AG20443 (cell line): ENCODE measurements at places on chromosomes 2 and 18.

DNA sequence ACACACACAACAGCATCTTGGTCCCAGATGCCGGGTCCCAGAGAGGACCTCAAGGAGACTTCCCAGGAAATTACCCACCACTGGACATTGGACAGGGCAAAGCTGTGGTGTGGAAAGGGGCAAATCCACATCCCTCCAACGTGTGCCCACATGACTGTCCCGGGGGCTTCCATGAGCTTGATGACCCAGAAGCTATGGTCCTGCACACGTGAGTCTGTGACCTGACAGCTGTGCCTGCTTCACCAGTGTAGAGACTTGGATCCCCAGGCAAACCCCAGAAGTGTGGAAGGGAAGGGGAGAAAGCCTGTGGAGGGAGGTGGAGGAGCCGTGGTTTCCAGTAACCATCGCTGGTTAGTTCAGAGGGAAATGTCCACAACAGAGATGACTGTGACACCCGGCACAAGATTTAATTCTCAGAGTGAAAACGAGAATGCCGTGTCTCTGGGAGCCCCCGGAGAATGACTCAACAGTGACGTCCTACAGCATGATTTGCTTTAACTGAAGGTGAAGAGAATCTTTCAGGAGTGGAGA lies 19.1 kb upstream of the GPR55 start:
- DNase-seq, result no peak

DNA sequence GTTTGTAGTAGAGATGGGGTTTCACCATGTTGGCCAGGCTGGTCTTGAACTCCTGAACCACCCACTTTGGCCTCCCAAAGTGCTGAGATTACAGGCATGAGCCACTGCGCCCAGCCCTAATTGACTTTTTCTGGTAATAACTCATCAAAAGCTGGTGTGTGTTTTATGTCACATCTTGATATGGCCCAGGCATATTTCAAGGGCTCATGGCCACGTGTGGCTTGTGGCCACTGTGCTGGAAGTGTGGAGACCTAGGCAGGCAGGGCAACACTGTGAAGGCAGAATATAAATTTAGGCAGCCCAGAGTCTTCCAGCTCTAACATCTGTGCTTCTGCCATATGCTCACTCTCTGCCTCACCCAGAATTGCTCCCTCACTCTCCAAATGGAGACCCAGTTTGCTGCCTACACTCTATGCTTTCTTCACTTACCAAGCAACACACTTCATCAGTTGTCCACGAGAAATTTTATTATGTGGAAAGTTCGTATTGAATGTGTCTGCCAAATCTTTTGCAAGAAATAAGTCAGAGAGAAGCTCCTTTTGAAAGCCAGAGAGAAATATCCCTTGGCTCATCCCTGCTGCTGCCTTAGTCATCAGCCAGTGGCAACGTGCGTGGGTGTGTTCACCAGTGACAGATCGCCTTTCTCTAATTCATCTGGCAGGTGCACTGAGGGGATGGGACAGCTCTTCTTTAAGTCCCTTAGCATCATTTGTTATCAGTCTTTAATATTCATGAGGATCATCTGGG lies 129.4 kb upstream of the CXCR4 start:
- DNase-seq, result peak; percentile 24

DNA sequence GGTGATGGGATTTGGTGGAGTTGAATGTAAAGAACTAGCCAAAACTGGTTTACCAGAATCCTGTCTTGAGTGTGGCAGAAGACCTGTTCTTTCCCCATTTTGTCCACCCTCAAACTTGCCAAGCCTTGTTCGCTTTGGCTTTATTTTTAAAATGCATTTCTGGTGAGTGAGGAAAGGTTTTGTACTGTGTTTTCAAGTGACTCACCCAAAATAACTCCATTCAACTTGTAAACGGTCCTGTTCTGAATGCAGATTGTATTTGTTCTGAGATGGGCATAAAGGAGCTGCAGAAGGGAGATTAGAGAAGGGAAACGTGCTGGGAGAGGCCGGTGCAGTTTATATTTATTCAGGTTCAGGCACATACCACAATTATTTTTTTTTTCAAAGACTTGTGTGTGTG lies 5.3 kb upstream of the ITPRID2 start:
- no peak for DNase-seq

GRCh38 chr2:174395969-174396630 lies 570 bp downstream of the SCRN3 start:
- DNase-seq, result peak; percentile 13

GRCh38 chr2:174192664-174193063 lies 55.7 kb downstream of the OLA1 start:
- no peak for DNase-seq

DNA sequence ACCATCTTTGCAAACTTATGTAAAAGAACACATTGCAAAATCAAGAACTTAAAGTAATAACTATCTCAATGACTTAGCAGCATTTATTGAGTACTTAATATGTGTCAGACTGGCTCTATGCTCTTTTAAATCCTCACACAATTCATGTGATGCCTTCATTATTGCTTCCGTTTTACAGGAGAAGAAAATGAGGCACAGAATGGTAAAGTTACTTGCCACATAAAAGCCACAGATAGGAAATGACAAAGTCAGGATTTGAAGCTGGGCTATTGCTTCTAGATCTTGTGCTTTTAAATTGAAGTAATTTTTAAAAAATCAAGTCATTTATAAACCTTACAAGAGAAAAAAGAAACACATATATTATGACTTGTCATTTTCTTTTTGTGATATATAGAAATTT lies 174.2 kb downstream of the WDR7 start:
- DNase-seq, result no peak

DNA sequence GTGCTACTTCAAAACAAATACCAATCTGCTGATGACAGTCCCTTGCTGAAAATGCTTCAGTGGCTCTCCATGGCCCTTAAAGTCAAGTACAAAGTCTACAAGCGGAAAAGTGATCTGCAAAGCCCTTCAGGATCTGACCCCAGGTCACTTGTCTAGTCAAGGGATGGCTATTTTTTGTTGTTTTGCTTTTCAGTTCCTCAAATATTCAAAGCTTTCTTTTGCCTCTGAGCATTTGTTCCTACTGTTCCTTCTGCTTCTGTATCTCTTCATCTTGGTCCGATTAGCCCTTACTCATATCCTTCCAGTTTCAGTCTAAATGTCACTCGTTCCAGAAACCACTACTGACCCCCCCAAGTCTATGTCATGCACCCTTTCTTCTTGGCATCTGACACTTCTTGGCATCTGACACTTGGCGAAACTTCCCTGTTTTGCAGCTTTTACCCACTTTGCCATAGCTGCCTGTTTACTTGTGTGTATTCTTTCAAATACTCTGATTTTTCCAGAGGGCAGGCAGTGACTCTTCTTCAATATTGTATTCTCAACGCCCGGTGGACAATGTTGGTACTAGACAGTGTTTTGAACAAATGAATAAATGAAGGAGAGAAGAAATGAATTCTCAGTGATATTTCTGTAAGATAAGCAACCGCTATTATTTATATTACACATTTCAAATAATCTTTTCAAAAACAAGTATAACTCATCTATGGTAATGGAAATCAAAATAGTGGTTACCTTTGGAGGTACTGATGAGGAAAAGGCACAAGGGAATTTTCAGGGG lies 175.9 kb upstream of the FN1 start:
- no peak for DNase-seq

- peak; percentile 95 for DNase-seq
Observed at GRCh38 chr2:30447149-30448045, at the start of gene LCLAT1. TSS of gene LCLAT1 (plus strand) at chr2:30447246. CDS start at chr2:30525591, 78,345 bp downstream.

GRCh38 chr2:127448526-127448925 lies 30.3 kb downstream of the PROC start:
- peak; percentile 53 for DNase-seq

DNA sequence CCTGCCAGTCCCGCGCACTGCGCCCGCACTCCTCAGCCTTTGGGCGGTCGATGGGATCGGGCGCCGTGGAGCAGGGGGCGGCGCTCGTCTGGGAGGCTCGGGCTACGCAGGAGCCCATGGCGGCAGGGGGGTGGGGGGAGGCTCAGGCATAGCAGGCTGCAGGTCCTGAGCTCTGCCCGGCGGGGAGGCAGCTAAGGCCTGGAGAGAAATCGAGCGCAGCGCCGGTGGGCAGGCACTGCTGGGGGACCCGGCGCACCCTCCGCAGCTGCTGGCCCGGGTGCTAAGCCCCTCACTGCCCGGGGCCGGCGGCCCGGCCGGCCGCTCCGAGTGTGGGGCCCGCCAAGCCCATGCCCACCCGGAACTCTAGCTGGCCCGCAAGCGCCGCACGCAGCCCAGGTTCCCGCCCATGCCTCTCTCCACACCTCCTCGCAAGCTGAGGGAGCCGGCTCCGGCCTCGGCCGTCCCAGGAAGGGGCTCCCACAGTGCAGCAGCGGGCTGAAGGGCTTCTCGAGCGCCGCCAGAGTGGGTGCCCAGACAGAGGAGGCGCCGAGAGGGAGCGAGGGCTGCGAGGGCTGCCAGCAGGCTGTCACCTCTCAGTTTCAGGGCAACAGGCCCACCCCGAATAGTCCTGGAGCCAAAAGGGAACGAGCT lies 74.1 kb downstream of the PSMG2 start:
- no peak for DNase-seq

DNA sequence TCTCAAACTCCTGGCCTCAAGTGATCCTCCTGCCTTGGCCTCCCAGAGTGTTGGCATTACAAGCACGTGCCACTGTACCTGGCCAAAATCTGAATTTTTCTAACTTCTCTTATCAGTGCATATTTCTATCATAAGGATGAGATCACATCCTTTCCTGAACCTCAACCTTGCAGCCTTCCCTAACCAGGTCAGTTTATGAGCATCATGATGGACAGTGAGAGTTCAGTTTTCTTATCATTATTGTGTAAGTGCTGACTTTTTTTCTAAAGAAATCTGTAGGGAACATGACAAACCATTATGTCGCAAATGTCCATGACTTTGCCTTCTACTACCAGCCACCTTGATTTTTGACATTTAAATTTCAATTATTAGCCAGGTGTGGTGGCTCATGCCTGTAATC lies 31.5 kb downstream of the MRPL33 start:
- no peak for DNase-seq

- DNase-seq, result no peak
Observed at GRCh38 chr18:37502036-37502435, 63.6 kb downstream of the CELF4 start.

GRCh38 chr2:195912079-195912478 lies 156.6 kb downstream of the DNAH7 start:
- peak; percentile 14 for DNase-seq

GRCh38 chr2:63300835-63301234 lies 250.2 kb downstream of the OTX1 start:
- DNase-seq, result no peak

GRCh38 chr2:46045888-46046287 lies 251.3 kb upstream of the EPAS1 start:
- DNase-seq, result no peak

DNA sequence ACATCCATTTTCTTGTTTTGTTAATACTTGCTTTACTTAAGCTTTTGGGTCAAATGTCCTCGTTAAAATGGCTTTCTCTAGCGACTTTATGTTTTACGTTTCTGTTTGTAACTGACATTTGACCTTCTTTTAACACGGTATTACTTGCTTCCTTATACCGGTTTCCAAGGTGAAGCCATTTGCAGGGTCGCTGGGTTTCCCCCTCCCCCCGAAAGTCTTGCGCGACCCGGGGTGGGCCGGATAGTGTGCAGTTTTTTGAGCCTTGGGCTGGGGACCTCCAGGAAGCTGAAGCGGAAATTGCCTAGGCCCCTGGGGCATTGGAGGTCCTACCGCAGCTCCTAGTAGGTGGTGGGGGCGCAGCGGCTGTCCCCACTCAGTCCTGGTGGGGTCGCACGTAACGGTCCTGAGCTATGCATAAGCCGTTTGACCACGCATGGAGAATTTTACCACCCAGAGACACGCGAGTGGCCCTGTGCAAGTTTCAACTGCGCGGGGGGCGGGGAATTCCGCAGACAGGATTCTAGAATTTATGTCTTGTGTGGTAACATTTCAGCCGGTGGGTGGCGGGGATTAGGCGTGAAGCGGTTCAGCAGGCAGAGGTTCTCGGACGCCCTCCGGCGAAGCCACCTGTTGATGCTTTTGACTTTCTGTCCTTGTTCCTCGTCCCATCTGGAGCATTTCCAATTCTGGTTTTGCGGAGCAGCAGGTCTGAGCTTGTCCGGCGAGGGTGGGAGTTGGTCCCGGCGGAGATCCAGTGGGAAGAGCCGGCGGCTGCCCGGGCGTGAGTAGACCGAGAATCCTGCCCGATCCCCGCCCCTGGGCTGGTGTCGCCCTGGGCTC lies 2.4 kb downstream of the CFLAR start:
- DNase-seq, result peak; percentile 69

DNA sequence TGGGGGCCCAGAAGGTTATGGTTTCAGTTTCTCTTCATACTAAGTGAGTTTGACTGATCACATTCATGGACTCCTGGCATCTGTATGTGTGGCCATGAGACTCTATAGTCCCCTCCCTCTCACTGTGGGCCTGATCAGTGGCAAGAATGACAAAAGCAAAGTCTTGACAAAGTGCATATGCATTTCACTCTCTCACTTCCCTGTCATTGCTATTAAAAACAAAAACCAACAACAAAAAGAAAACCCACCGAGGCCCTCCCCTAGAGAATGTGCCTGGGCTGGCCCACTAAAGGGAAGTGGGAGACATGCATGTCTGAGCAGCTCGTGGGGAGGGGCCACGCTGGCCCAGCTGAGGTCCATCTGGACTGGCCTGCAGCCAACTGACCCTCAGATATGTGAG lies 600.1 kb upstream of the RAB6C start:
- DNase-seq, result no peak

GRCh38 chr2:231454361-231454791 lies 9.9 kb downstream of the NCL start:
- DNase-seq, result no peak

DNA sequence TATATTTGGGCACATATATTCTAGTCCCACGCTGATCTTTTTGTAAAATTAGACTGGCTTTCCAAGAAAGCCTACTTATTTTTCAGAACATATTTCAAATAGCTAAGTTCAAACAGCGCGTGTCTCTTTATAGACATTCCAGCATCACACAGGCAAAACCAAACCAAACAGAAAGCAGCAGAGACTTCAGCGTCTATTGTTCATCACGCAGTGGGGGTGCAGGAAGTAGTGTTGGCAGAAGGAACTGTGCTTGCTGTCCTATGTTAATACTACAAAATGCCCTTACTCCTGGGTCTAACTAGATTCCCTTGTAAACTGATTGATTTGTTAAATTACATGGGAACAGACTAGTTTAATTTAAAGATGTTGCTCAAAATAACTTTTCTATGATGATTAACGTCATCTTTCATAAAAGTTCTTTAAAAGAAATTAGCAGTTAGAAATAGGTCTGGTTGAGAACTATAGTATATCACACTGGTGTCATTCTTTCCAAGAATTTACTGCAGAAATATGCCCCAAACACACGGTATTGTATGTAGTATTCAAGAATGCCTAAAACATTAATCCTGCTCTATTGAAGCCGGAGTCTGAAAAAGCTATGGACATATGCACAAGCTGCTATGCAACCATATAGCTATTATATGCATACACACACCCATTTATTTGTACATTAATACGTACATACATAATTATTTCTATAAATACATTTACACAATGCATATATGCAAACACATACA lies 436.3 kb downstream of the CBLN2 start:
- DNase-seq, result no peak

- no peak for DNase-seq
Observed at GRCh38 chr2:241618296-241618805, 18.6 kb downstream of the THAP4 start.
